ENCODE measurements at places on chromosomes 11 and 22. TPM values are rescaled to one million over a fixed set of nuclear protein-coding genes. Genes with fewer than 3 reads are reported as not detected.

DNA sequence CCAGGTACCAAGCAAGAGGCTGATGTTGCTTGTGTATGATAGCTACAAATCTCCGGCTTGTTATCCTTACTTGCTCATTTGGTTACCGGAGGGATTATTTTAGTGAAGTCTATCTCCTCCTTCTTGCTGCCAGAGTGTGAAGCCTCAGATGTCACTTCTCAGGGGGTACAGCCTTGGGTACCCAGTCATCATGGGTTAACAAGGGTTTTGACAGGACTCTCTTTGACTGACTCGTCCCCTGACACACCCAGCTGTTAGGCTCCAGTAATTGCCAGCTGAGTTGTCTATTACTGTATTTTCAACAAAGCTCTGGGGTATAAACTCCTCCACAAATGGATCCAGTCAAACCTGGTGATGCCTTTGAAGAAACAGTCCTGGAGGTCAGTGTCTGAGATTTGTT is 11.9 kb upstream of the PELI3 start:
- H3K27me3 ChIP-seq: no peaks in the 10 kb centered on the region
- H3K4me3 ChIP-seq: no peak overlapping the region
- no peak for DNase-seq
- H3K36me3 ChIP-seq: no peaks in the 10 kb centered on the region

DNA sequence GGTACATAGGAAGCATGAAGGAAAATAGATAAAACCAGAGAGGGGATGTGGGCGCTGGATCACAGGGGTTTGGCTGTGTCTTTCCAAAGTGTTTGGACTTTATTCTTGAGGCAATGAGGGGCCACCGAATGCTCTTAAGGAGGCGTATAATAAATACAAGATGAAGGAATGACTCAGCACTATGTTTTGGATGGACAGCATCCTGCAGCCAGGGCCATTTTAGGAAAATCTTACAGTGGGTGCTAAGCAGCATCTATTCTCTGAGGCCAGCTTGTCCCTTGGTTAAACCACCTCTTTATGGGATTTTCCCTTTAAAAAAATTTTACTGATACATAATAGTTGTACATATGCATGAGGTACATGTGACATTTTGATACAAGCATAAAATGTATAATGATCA is 4.3 kb upstream of the LDHA start:
- no peak overlapping the region for H3K4me3 ChIP-seq
- DNase-seq: no peak
- no peak overlapping the region for H3K27ac ChIP-seq

DNA sequence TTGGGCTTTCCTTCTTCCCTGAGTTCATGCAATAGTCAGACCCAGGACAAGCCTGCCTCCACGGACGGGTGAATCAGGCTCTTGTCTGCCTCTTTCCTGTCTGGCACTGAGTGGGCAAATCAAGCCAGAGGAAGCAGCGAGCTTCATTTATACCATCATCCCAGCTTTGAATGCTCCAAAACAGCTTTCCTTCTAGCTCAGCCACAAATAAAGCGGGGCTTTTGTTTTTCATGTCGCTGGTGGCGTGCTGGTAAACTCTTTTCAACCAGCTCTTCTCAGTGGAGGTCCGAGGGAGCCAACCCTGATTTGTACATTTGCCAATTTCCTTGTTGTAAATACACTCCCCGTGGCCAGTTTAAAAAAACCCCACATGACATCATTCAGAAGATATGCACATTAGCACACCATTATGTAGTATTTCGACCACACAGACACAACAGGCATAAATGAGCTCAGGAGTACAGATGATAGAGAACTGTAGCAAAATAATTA is 8.6 kb downstream of the C11orf91 start:
- H3K27ac ChIP-seq: peak overlapping the region; percentile 44
- H3K36me3 ChIP-seq: no peaks in the 10 kb centered on the region
- H3K27me3 ChIP-seq: no peaks in the 10 kb centered on the region
- H3K4me1 ChIP-seq: peaks cover 18% of the 10 kb centered on the region
- no peak overlapping the region for H3K4me3 ChIP-seq

DNA sequence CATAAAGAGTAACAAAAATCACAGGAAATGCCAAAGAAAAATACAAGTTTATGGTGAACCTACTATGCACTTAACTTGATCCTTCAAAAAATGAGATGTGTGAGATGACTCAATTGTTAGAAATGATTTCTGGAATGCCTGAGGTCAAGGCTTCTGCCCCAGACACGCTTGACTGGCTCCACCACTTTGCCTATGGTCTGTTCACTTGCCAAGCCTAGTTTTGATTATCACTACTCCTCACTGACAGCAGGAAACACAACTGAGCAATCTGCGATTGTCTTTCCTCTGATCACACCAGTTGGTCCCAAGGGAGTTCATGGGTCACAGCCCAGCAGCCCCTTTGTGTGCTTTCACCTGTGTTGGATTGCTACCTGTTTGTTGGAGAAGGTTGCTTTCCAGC is 20.6 kb upstream of the PRDM10 start:
- H3K36me3 ChIP-seq: no peaks in the 10 kb centered on the region
- H3K4me1 ChIP-seq: no peaks in the 10 kb centered on the region
- no peak overlapping the region for H3K27ac ChIP-seq
- no peak for DNase-seq
- no peak overlapping the region for H3K4me3 ChIP-seq

- H3K27ac ChIP-seq: no peak overlapping the region
- no peaks in the 10 kb centered on the region for H3K36me3 ChIP-seq
- H3K27me3 ChIP-seq: no peaks in the 10 kb centered on the region
- no peaks in the 10 kb centered on the region for H3K4me1 ChIP-seq
- H3K4me3 ChIP-seq: no peak overlapping the region
Measured at GRCh38 chr11:116515664-116516184, 257.1 kb downstream of the BUD13 start.

GRCh38 chr11:46489656-46490560 is 98.3 kb upstream of the CHRM4 start:
- H3K27me3 ChIP-seq: no peaks in the 10 kb centered on the region
- H3K4me3 ChIP-seq: no peak overlapping the region
- no peak for DNase-seq

DNA sequence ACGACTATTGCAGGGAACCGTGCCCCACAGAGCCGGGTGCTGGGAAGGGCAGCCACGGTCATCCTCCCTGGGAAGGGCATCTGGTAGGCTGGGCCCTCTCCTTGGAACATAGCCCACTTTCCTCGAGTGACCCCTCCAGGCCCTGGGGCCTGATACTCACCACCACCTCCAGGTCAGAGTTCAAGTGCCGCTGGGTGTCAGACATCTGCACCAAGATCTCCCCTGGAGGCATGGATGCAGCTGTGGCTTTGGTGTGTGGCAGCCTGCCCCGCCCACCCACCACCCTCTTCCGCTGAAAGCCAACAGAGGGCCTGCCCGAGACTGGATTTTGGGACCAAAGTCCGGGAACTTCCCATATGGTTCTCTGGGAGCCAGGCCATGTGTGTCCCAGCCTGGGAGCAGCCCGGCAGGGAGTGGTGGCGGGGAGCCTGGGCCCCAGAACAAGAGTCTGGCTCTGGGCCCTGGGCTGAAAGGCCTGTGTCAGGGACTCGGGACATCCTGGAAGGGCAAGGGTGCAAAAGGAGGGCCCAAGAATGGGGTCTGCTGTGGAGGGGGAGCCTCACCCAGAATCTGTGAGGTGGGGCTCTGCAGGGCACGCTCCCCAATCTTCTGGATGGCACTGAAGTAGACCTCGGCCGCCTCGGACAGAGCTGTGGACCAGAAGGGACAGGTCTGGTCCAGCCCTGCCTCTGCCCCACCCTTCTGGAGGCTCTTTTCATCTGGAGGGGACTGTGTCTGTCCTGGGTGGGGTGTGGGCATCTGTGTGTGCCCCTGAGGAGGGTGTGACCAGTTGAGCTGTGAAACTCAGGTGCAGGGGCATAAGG is 2.6 kb downstream of the BAIAP2L2 start:
- peak; percentile 46 for DNase-seq
- H3K4me3 ChIP-seq: no peak overlapping the region
- H3K27ac ChIP-seq: no peak overlapping the region
- H3K27me3 ChIP-seq: no peaks in the 10 kb centered on the region
- peaks cover 8% of the 10 kb centered on the region for H3K4me1 ChIP-seq

- DNase-seq: no peak
- no peaks in the 10 kb centered on the region for H3K4me1 ChIP-seq
- no peak overlapping the region for H3K4me3 ChIP-seq
- no peaks in the 10 kb centered on the region for H3K36me3 ChIP-seq
- H3K27me3 ChIP-seq: no peaks in the 10 kb centered on the region
- no peak overlapping the region for H3K27ac ChIP-seq
Measured at GRCh38 chr22:24051568-24051967, 40.5 kb downstream of the CABIN1 start.

- H3K27ac ChIP-seq: no peak overlapping the region
- no peaks in the 10 kb centered on the region for H3K4me1 ChIP-seq
- no peaks in the 10 kb centered on the region for H3K36me3 ChIP-seq
- DNase-seq: no peak
Measured at GRCh38 chr11:28743061-28743550, 634.9 kb downstream of the METTL15 start.

- peaks cover 16% of the 10 kb centered on the region for H3K4me1 ChIP-seq
- H3K4me3 ChIP-seq: peak overlapping the region; percentile 100
- peak; percentile 59 for DNase-seq
- H3K27ac ChIP-seq: peak overlapping the region; percentile 99
Measured at GRCh38 chr11:10809373-10810160, 841 bp upstream of the EIF4G2 start.

- no peaks in the 10 kb centered on the region for H3K36me3 ChIP-seq
- no peak for DNase-seq
- no peak overlapping the region for H3K4me3 ChIP-seq
- no peak overlapping the region for H3K27ac ChIP-seq
Measured at GRCh38 chr11:27355575-27356104, 7.4 kb downstream of the CCDC34 start.

- H3K27ac ChIP-seq: no peak overlapping the region
- peaks cover 7% of the 10 kb centered on the region for H3K4me1 ChIP-seq
- H3K27me3 ChIP-seq: no peaks in the 10 kb centered on the region
- DNase-seq: no peak
- H3K36me3 ChIP-seq: no peaks in the 10 kb centered on the region
- H3K4me3 ChIP-seq: no peak overlapping the region
Measured at GRCh38 chr22:42066937-42067336, 3.7 kb downstream of the NAGA start.

DNA sequence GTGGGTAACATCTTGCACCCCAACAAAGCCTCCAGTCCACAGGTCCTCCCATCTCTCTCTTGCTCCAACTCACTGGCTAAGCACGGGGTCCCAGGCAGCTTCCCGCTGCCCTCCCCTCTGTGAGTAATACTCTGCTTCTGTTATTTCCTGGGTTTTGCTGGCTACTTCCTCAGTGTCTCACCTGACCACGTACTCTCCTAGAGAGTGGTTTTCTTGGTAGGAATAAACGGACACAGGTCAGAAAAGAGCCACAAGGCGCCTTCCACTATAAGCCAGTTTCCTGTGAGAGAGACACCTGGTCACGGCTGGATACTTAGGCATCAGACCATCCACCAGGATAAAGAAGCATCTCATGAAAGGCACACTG is 36.0 kb downstream of the ARRB1 start:
- no peak overlapping the region for H3K4me3 ChIP-seq
- no peaks in the 10 kb centered on the region for H3K36me3 ChIP-seq
- no peak for DNase-seq
- H3K27me3 ChIP-seq: no peaks in the 10 kb centered on the region

- peak overlapping the region; percentile 77 for H3K4me3 ChIP-seq
- H3K27ac ChIP-seq: peak overlapping the region; percentile 97
- H3K4me1 ChIP-seq: peaks cover 23% of the 10 kb centered on the region
- no peaks in the 10 kb centered on the region for H3K36me3 ChIP-seq
Measured at GRCh38 chr11:130315354-130315970, 745 bp upstream of the ZBTB44 start.

- peaks cover 5% of the 10 kb centered on the region for H3K4me1 ChIP-seq
- no peak overlapping the region for H3K27ac ChIP-seq
- no peak overlapping the region for H3K4me3 ChIP-seq
- no peaks in the 10 kb centered on the region for H3K36me3 ChIP-seq
Measured at GRCh38 chr11:123173040-123173855, 21.8 kb downstream of the CLMP start.

DNA sequence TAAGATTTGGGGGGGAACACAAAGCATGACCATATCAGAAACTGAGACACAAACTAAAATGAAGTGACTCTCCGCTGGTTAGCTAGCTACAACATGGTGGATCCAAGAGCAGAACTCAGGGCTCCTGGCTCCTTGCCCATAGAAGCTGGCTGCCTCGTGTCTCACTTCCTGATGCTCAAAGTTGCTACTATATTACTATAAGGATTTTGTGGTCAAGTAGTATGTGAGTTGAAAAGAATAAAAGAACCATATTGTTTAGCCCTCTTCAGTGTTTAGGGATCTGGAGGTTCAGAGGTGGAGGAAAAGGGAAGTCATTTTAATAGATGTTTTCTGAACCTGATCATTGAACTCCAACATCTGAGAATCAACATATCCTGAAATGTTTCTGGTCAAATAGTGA is 16.9 kb upstream of the SIK2 start:
- H3K27ac ChIP-seq: no peak overlapping the region
- H3K27me3 ChIP-seq: no peaks in the 10 kb centered on the region
- H3K4me1 ChIP-seq: no peaks in the 10 kb centered on the region

DNA sequence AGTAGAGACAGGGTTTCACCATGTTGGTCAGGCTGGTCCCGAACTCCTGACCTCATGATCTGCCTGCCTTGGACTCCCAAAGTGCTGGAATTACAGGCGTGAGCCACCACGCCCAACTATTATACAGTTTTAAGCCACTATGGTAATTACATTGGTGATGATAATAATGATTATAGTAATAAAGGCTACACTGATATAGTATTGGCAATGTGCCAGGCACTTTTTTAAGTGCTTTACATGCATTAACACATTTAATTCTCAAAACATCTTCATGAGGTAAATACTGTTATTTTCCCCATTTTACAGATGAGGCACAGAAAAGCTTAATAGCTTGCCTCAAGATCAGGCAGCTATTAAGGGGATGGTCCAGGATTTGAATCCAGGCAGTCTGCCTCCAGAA is 222.5 kb downstream of the SOX6 start:
- H3K27me3 ChIP-seq: no peaks in the 10 kb centered on the region
- H3K4me1 ChIP-seq: no peaks in the 10 kb centered on the region
- DNase-seq: no peak
- H3K36me3 ChIP-seq: no peaks in the 10 kb centered on the region

DNA sequence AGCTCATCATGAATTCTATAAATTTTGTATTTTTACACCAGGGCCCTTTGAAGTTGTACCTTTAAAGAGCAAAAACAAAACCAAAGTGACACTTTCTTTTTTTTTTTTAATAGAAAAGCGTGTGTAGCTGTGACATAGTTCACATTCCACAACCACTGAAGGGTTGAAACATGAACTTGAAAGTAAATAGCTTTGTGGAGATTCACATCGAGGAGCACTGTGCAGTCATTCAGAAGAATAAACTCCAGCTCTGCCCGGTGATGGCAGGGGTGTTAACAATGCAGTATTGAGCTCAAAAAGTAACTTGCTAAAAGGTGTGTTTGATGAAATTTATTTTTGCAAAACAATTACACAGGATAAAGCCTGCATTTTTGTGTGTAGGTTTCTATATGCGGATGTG is 1166.2 kb downstream of the TBC1D22A start:
- no peak overlapping the region for H3K27ac ChIP-seq
- no peaks in the 10 kb centered on the region for H3K4me1 ChIP-seq
- H3K27me3 ChIP-seq: no peaks in the 10 kb centered on the region
- H3K36me3 ChIP-seq: no peaks in the 10 kb centered on the region
- no peak for DNase-seq

Gene BARX2
- total RNA-seq: 4.5 TPM

Gene NFAM1
- total RNA-seq: 1.2 TPM

Gene MMP8
- 0.25 TPM for total RNA-seq

Gene ART1
- 0.79 TPM for total RNA-seq

Gene SMARCB1
- 165 TPM for total RNA-seq

Gene SCUBE2
- 5.0 TPM for total RNA-seq

Gene FIBIN
- 5.3 TPM for total RNA-seq

Gene HEPHL1
- total RNA-seq: 0.87 TPM
